Left colon (tissue), 2 donors: ENCODE measurements at places on chromosomes 13 and 19.

- DNase-seq, result no peak
Measured at GRCh38 chr19:38409631-38410133, 6.8 kb downstream of the FAM98C start.

GRCh38 chr19:18456974-18457373 is 19.0 kb upstream of the ISYNA1 start:
- no peak for DNase-seq

DNA sequence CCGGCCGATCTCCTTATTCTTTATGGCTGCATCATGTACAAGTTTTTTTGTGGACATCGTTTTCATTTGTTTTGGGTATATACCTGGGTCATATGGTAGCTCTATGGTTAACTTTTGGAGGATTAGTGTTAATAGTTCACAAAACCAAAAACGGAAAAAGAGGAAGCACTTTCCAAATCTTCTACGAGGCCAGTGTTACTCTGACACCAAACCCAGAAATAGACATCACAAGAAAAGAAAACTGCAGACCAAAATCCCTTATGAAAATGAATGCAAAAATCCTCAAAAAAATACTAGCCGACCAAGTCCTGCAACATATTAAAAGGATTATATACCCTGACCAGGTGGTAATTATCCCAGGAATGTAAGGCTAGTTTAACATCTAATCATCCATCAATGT is 29.8 kb downstream of the ADGRE2 start:
- DNase-seq, result no peak

- DNase-seq, result no peak
Measured at GRCh38 chr19:2962018-2962670, 15.2 kb upstream of the TLE6 start.

DNA sequence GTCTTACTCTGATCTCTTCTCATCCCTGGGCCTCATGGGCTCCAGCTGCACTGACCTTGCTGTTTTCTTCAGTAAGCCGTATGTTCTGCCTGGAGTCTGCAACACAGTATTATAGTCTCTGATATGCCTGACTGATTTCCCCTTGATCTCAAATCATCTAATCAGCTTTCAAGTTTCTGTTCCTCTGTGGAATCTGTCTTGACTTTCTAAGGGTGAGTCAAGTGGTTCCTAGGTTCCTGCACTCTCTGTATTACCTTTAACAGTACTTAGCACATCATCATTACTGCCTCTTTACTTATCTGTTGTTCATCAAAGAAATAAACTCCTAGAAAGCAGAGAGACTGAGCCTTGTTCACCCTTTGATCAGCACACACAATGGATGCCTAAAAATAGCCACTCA is 350.7 kb downstream of the LMO7 start:
- no peak for DNase-seq

DNA sequence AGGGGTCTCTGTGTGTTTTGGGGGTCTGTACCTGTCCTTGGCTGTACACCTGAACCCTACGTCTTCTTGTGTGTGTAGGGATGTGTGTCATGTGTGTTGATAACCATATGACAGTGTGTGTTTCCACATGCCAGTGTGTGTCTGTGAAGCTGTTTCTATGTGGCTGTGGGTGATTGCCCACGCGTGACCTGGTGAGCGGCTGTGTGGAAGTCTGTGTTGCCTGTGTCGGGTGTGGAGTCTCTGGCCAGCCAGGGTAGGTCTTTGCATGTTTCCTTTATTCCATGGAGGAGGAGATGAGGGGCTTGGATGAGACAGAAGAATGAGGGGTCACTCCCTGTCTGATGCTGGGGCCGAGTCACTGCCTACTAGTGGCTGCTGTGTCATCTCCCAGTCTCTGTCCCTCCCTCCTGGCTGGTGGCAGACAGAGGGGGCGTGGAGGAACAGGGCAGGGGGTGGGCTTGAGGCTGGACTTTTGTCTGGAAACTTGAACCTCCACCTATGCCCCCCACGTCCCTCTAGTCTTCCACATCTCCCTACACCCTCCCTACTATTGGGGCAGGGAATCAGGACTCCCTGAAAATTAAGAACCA is 2.8 kb upstream of the FOSB start:
- no peak for DNase-seq

DNA sequence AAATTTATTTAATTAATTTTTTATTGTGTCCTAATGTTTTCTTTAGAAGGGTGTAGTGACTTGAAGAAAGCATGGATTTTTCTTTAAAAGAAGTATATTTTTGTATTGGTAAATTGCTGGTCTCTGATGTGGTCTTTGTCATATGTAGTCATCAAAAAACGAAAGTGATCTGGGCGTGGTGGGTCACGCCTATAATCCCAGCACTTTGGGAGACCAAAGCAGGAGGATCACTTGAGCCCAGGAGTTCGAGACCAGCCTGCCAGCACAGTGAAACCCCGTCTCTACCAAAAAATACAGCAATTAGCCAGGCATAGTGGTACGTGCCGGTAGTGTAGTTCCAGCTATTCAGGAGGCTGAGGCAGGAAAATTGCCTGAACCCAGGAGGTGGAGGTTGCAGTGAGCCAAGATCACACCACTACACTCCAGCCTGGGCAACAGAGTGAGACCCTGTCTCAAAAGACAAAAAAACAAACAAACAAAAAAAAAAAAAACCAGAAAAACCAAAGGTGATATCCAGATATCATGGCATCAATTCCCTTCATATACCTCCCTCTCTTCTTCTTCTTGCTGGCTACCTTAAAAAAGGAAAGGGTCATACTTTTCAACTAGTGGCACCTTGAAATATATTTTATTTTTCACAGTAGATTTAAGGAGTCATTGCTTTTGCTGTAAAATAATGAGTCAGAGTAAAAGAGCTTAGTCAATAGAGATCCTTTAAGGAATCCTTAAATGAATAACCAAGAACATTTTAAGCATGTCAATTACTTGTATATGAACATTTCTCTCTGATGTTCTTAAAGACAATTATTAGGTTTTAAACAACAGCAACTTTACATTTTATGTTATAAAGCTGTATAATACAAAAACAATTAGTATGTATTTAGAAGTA is 19.9 kb downstream of the KCTD4 start:
- no peak for DNase-seq

DNA sequence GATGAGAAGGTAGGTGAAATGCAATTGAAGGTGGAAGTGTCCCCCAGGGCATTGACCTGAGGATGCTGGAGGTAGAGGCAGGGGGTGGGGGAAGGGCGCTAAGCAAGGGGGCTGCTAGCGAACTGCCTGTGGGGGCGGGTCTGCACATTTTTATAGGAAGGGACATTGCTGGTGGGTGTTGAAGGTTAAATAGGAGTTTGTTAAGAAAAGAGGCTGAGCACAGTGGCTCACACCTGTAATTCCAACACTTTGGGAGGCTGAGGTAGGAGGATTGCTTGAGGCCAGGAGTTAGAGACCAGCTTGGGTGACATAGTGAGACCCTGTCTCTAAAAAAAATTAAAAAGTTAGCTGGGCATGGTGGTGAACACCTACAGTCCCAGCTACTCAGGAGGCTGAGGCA is 5.5 kb upstream of the ACP4 start:
- DNase-seq, result no peak

DNA sequence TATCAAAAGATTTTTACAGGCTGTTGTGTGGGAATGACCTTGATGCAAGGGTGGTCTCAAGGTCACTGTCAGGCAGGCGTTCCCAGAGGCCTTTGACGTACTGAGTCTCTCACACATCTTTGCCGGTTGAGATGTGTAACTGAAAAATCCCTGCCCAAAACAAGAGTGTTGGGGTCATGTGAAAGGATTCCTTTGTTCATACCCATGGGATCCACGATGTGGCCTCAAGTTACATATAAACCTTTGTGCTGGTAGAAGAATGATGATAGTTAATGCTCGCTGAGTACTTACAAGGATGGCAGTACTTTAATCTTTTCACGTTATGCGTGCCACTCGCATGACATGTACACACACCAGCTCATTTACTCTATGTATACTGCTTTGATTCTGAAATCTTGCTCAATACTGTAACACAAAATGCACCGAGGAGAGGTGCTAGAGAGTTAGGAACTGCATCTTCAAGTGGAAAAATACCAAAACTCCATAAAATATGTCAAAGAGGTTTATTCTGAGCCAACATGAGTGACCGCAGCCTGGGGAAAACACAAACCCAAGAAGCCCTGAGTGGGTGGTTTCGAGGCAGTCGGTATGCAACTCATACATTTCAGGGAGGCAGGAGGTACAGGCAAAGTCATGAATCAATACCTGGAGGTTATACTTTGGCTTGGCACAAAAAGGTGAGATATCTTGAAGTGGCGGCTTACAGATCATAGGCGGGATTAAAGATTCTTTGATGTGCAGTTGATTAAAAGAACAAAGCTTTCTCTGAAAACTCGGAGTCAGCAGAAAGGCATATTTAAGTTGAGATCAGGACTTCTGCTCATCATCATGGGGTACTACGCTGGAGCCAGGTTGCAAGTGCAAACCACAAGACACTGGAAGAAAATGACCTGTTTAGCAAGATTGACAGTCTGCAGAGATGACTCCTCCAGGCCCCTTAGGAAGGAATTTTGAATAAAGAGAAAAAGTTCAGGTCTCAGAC is 87.4 kb upstream of the ARHGEF7 start:
- DNase-seq, result no peak

DNA sequence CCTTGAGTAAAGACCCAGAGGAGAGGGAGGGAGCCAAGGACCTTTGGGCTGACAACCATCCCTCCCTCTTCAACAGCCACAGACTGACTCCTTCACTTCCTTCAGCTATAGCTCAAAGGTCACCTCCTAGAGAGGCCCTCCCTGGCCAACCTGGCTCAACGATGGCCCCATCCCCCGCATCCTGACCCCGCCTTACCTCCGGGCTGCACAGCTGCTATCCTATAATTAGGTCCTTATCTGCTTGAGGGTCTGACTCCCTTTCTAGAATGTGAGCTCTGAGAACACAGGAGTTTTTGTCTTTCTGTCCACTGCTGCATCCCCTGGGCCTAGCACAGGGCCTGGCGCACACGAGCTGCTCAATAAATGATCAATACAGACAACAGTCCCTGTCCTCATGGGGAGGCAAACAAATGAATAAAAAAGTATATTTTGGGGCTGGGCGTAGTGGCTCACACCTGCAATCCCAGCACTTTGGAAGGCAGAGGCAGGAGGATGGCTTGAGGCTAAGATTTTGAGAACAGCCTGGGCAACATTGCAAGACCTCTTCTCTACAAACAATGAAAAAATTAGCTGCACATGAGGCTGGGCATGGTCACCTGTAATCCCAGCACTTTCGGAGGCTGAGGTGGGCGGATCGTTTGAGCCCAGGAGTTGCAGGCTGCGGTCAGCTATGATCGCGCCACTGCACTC is 6.6 kb upstream of the LGALS4 start:
- peak; percentile 86 for DNase-seq

GRCh38 chr13:35761440-35762252 is 285.2 kb upstream of the MAB21L1 start:
- DNase-seq, result no peak

- DNase-seq, result no peak
Measured at GRCh38 chr13:43652760-43653159, 134.0 kb downstream of the ENOX1 start.

DNA sequence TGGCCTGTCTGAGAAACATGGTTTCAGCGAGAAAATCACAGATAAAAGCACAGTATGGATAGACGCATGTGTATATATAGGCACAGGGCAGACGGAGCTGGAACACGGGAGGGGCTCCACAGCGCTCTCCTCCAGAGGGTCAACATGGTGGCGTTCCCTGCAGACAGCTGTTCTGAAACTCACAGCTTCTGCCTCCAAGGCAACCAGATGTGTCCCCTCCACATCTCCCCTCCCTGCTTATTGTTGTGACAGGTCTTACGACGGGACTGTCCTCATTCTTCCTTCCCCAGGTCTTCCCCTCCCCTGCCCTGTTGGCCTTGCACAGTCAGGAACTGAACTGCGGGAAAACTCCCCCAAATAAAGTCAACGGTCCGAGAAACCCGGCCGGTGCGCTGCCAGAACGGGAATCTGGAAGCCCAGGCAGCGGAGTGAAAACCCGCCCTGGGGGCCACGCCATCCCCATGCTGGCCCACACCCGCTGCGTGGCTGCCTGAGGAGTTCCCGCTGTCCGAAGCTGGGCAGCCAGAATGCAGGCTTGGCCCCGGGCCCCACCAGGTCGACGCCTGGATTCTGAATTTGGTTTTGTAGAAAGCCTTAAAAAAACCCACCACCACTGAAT is 2.6 kb upstream of the TIMM13 start:
- DNase-seq, result no peak

DNA sequence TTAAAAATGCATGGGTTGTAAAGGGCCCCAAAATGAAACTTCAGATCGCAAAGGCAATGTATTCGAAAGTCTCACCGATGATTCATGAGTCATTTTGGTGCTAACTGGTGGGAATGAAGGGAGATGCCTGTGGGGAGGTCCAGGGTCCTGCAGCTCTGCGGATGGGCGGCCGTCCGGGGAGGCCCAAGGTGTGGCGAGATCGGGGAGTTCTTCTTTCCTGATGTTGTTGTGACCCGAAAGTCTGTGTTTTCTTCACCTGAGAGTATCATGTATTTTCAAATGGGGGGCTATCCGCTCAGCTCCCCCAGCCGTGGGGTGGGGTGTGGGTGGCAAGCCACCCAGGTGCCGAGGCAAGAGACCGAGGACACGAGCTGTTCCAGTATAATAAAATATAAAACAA is 36.5 kb downstream of the TFDP1 start:
- no peak for DNase-seq

- DNase-seq, result no peak
Measured at GRCh38 chr19:30567536-30568232, 195.5 kb downstream of the ZNF536 start.

- no peak for DNase-seq
Measured at GRCh38 chr13:70505809-70506208, 397.6 kb upstream of the KLHL1 start.

- no peak for DNase-seq
Measured at GRCh38 chr19:34217952-34218817, 36.2 kb upstream of the GARRE1 start.

DNA sequence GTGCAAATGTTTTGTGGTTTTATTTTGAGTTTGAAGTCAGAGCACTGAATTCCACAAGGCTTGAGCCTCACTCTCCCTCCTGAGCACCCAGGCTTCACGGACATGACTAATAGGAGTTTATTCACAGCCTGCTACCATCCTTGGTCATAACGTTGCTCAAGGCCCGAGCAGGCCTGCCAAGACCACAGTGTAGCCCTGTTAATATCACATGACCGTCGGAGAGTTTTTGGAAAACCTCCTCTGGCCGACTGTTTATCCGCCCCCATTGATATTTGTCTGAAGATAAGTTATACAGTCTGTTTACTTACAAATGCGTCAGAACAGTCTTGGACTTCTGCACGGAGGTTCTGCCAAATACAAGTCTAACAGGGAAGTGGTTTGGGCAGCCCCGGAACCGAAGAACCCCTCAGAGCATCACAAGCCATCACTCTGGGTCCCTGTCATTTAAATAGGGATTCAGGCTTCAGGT is 89.9 kb downstream of the COL4A2 start:
- DNase-seq, result peak; percentile 45
